Stimulated activated CD8-positive, alpha-beta memory T cell treated with anti-CD3 and anti-CD28 coated beads, Interleukin-7, amount 100 ng/mL, for 4 hours (primary cell): ENCODE measurements at places on chromosomes 3 and 15.
A peak's percentile ranks its signal among the peaks of the same experiment; 100 is the strongest.

- no peak for DNase-seq
These were observed 88.6 kb downstream of the ATP2B2 start for GRCh38 chr3:10416730-10417300.

DNA sequence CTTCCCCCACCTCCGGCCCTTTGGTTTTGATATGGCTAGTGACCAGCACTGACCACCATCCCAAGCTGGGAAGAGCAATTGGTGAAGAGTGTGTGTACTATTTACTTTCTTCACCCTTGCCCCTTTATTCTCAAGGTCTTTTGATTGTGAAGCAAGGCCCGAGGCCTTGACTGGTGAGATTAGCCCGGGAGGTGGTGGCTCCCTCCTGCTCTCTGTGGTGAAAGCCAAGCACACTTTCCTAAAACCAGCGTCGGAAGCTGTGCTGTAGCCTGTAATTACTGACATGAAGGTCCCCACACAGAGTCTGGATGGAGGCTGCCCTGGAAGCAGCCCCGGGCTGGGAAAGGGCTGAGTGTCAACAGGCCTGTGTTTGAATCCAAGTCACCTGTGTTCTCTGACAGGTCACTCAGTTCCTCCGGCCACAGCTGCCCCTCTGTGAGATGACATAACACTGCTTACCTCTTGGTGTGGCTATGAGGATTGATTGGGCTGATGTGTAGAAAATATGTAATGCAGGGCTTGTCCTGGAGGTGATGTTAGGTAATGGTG is 60.5 kb upstream of the PRR23C start:
- DNase-seq: no peak

GRCh38 chr3:128094295-128095151 is 29.1 kb downstream of the RUVBL1 start:
- DNase-seq: no peak

GRCh38 chr15:22936577-22937472 is 43.3 kb downstream of the CYFIP1 start:
- DNase-seq: no peak

DNA sequence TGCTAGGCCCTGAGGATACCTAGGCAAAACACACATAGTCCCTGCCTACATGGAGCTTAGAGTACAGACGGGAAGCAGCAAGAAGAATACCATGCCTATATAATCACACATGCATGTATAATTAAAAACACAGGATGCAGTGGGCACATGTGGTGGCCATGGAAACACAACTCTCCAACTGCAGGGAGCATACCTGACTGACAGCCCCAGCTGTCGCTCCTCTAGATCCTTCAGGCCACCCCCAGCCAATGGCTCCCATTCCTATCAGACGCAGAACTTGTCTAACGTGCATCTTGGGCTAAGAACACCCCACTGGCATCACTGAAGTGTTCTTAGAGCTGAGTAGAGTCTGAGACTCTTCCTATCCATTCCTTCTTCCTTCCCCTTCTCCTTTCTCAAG is 125.5 kb upstream of the FRMD4B start:
- no peak for DNase-seq

DNA sequence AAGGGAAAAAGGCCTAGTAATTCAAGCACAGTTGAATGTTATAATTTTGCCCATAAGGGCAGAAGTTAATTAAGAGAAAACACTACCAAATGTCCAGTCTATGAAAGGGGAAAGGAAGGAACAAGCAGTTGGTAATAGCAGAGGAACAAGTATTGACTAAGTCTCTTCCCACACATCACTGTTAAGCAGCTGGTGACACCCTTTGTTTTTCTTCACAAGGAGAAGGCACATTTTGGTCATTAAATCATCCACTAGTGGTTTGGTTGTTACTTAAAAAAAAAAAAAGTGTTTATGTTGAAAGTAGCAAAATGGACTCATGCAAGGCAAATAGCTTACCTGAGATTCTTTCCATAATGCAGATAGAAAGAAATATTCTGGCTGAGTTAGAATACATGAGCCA is 321.4 kb upstream of the NECTIN3 start:
- no peak for DNase-seq

DNA sequence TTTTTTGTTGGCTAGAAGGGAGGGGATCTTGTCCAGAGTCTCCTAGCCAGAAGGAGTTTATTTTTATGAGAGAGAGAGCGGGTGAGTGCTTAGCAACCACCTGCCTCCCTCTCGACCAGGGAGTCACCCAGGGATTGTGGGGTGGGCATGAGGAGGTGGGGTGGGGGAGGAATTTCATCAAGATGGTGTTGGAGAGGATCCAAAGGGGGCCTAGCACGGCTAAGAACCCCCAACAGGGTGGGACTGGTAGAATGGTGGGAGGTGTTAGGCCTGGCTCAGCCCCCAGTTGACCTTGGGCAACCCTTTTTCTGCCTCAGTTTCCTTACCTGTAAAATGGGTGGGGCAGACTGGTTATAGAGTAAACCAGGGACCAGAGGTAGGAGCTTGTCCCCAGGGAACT is 1.8 kb downstream of the SLC6A6 start:
- DNase-seq: no peak

DNA sequence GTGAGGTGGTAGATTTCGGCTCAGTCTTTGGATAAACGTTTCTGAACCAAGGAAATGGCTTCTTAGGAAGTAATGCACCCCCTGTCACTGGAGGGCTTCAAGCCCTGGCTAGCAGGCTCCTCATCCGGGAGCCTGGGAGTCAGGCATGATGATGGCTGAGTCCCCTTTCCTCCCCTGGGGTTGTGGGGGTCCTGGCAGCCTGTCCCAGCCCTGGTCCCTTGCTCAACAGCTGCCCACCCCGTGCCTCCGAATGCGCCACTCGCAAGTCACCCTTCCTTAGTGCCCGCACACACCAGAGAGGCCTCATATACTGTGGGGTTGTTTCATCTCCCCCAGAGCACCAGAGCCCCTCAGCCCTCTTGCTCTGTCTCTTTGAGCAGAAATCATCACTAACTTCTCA is 48.2 kb downstream of the BDH1 start:
- no peak for DNase-seq

DNA sequence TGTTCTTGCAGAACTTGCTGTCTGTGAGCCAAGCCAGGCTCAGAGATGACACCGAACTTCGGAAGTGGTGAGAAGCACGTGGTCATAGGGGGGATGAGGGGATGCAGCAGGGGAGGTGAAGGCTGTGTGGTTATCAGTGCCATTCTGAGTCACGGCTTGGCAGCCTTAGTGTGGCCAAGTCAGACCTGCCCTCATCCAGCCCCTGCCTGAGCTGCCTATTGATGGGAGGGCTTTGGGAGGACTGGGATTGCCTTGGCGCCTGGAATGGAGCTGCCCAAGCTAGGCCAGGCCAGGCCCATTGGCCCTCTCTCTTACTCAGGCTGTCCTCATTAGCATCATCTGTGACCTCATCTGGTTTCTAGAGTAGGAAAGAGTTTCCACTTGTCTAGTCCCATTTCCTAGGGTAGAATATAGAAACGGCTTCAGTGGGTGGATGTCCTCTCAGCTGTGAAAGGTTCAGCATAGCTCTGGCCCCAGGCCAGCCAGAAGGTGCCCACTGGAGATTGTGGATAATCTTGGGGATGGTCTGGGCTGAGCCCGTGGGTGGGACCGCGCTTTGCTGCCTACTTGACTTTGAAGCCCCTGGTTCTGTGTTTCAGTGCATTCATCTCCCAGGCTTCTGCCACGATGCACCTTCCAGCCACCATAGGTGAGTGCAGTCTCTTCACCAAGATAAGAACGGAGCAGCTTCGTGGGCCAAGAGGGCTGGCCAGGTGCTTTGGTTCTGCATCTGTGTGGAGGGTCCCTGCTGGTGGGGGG is 7.2 kb downstream of the FAH start:
- peak; percentile 20 for DNase-seq

GRCh38 chr3:100096866-100097265 is 17.4 kb downstream of the FILIP1L start:
- no peak for DNase-seq

GRCh38 chr15:80587816-80588456 is 107.2 kb upstream of the ABHD17C start:
- DNase-seq: no peak

DNA sequence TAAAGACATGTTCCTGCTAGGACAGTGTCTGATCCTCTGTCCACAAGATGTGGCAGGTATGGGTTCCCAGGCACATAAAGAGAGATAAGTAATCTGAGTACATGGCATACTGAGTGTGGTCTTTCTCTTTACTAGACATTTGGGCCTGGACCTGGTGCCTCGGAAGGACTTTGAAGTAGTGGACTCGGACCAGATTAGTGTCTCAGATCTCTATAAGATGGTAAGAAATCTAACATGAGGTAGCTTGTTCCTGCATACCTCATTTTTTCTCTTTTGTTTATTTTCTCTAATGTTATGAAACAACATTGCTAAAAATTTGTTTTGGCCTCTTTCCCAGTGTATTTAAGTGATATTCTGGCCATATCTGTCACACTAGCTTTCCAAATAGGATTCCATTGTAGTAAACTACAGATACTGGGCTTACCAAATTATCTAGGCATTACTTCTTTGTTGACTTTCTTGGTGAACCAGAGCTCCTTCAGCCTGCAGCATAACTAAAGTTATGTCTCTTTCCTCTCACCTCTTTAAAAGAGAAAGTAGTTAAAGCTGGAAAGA is 309.8 kb upstream of the MANF start:
- DNase-seq: no peak

DNA sequence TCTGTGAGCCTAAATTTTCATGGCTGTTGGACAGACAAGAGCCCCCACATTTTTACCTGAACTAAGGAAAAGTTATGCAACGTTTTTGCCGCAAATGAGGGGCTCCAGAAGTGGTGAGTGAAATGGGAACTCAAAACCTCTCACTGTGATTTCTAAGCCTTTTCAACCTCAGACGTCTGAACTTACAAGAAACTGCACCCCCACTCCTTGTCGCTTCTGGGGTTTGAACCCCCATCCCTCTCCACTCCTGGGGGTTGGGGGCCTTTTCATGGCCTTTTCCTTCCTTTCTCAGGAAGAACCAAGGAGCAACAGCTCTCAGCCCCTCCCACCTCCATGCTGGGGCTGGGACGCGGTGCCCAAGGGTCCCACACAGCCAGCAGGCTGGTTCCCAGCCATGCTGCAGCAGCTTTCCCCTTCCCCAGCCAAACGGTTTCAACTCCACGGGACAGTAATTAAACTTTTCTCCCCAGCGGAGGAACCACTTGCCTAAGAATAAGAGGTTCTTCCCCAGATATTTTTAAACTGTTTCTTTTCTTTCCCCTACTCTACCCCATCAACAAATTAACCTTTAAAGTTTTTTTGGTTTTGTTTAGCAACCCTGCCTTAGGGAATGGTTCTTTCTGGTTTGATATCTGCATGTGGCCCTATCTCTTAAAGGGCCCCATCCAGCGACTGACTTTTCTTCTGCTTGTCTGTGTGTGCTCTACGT is 387.6 kb upstream of the CBLB start:
- DNase-seq: no peak
